ENCODE measurements at places on chromosomes 5 and 9.
A peak's percentile ranks its signal among the peaks of the same experiment; 100 is the strongest.

DNA sequence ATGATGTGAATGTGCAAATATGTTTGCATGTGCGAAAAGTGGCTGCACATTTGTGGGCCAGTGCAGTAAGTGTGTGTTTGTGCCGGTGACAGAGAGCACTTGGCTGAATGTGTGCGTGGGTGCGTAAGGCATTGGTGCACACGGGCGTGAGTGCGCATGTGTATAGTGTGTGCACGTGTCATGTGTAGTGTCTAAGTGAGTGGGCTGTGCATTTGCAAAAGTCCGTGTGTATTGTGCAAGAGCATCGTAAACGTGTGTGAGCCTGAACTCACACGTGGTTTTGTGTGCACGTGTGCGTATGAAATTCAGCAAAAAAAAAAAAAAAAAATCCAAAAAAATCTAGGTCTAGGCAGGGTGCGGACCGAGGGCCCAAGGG lies 6.5 kb upstream of the EBF1 start:
- DNase-seq, result no peak

DNA sequence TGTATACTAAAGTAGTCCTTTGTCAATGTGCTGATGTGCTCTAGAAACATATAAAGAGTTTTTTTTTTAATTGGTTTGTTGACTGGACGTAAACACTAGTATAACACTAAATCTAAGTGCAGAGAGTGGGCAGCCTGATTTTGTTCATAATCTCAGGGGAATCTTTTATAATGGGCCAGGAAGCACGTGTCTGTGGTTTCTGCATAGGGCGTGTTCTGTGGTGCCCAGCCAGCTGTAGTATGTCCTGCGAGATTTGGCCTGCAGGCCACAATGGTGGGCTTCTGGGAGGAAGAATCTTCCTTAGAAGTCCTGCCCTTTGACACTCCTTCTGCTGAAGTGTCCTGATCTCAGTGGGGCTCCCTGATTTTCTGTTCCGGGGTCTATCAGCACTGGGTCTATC lies 49.0 kb upstream of the DHFR start:
- no peak for DNase-seq

GRCh38 chr9:81411961-81412360 lies 277.4 kb downstream of the TLE1 start:
- no peak for DNase-seq

DNA sequence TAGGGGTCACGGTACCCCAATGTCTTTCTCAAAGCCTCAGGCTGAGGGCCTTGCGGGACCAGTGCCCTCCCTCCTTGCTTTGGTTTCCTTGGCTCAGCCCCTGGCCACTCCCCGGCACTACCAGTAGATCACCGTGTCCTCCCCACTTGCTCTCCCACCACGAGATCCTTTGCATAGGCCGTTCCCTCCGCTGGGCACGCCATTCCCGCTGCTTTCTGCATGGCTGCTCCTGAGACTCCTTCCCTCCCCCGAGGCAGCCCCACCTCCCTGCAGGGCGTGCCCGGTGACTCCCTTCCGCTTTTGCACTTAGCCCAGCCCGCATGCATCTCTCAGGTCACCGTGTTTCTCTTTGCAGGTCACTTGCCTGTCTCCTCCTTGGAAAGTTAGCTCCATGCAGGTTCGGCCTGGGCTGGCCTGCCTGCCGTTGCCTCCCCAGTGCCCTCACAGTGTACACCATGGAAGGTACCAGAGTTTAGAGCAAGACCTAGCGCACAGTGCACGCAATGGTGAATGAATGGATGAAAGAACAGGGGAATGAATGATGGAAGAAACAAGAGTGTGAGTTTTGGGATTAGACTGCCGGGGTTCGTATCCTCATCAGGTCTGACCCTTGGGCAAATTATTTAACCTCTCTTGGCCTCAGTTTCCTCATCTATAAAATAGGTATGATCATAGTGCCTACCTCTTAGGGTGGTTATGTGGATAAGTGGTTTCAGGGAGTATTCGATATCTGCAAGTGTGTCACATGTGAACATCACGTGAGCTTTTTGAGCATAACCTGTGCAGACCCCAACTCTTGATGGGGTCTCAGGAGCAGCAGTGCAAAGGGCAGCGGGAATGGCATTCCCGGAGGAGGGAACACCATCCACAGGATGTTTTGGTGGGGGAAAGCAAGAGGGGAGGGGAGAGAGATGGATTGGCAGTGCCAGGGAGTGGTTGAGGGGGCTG lies 214.3 kb downstream of the C9orf50 start:
- no peak for DNase-seq

DNA sequence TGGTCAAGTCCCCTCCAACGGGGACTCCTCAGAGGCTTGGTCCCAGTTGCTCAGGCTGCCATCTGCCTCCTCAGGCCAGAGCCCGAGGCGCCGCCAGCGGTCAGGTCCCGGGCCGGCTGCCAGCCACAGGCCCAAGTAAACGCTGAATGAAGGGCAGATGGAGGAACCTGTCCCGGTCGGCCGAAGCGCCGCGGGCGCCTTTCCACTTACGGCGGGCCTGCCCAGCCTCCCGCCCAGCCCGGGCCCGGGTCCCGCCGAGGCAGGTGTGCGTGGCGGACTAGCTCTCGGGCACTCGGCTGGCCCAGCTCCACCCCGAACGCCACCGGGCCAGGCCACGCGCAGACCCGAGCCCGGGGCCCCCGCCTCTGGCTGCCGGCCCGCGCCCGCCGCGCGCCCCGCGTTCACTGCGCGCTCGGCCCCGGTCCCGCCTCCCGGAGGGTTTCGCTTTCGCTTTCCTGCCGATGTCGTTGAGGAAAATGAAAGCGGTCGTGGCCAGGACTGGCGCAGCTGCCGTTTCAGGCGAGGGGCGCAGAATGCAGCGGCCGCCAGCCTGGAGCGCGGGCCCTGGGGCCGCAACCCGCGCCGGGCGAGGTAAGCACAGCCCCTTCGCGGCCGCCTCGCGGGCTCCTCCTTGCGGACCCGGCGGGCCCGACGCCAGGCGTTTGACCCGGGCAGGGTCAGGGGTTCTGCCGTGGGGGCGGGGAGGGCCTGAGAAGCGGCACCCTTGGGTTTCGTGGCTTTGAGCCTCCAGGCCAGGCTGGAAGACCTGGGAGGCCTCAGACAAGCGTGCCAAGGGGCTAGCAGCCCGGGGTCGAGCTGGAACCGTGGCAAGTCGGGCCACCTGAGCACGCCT lies 41.2 kb downstream of the SLC22A5 start:
- DNase-seq, result peak; percentile 28

DNA sequence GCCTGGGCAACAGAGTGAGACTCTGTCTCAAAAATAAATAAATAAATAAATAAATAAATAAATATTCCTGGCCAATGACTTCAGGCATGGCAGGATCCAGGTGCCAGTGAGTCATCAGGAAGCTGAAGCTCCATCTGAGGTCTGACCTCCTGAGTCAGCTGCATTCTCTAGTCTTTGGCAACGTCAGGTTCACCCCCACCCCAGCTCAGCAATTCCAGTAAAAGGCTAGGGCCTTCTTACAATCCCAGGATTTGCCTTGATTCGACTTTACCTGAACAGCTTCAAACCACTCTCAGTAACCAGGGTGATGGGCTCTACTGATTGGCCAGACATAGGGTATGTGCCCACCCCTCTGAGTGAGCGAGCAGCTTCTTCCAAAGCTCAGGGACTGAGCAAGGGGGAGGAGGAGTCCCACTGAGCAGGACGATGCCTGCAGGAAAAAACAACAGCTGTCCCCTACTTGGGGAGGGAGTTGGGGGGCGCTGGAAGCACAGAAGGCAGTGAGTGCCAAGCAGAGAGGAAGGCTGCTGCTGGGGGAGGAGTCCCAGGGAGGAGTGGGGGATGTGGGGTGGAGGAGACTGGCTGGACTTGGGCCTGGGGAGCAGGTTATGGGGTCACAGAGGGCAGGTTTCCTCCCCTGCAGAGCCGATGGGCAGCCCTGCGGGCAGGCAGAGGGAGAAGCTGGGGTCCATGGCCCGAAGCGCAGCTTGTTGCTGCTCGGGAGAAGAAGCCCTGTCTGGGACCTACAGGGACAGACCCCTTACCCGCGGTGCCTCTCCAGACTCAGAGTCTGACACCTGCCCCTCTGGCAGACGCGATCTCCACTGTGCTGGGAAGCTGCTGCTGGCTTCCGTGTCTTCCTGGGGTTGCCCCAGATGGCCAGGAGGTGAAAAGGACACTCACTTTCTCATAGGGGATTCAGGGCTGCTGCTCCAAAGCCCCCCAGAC lies 25.9 kb upstream of the UNC5A start:
- DNase-seq, result peak; percentile 76

DNA sequence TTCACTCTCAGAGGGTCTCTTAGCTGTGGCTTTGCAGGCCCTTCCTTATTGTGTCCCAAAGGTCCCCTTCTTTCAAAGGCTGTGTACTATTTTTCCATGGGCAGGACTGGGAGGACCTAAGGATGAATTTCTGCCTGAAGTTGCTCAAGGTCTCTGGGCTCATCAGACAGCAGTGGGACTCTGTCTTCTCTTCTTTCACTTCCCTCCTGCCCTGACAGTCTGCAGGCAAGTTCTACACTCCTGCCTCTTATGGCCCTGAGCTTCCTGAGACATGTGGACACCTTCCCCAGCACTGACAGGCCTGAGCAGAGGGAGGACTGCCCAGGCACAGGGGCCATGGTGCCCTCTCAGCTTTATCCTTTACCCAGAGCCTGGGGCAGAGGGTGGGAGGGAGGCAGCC lies 14.8 kb downstream of the ENHO start:
- DNase-seq, result no peak

GRCh38 chr5:264338-264737 lies 7.1 kb upstream of the PDCD6 start:
- no peak for DNase-seq

GRCh38 chr5:103867857-103868598 lies 305.4 kb upstream of the NUDT12 start:
- no peak for DNase-seq

DNA sequence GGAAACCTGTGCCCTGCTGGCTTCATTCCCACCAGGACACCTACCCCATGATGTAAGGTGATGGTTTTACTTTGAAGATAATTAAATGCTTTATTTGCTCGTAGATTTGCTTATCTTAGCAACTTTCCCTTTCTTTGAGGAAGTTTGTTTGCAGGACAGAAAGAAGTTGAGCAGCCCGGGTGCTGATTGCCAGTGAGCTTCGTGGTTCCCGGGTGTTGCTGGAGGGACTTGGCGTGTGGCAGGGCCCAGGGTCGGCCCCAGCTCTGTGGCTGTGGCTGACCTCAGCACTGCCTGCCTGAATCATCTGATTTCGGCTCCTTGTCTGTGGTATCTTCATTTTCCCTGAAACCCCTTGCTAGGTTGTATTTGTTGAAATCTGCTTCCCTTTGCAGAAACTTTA lies 8.7 kb downstream of the POMT1 start:
- DNase-seq, result no peak

Measured in NCI-H2171 treated with DMSO at 0.1 percent for 48 hours (cell line).